ENCODE measurements at places on chromosomes 7 and 10. TPM values are rescaled to one million over a fixed set of nuclear protein-coding genes. Genes with fewer than 3 reads are reported as not detected.

- no peaks in the 10 kb centered on the region for H3K36me3 ChIP-seq
- DNase-seq = no peak
- H3K27me3 ChIP-seq = no peaks in the 10 kb centered on the region
Observed at GRCh38 chr10:18793951-18794350, 134.7 kb downstream of the ARL5B start.

DNA sequence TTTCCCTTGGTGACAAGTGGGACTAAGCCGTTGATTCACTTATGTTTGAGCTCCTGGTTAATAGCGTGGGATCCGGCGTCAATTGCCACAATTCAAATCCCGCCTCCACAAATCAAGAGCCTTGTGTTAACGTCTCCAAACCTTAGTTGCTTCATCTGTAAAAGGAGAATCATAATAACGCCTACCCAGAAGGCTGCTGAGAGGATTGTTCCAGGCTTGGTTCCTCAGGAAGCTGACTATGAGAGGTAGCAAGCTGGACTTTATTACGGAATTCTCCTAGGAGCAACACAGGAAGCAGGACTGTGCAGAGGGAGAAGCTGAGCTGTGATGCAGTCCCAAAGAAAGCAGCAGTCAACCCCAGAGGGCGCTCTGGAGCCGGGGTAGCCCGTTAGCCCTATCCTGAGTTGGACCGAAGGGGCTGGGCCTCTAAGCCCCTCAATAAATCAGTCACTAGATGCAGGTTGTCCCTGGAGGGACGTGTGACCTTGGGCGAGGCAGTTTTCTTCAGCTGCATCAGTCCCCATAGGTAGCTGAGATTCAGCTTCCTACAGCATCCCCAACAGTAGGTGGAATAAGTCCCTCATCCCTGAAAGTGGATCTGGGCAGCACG is 6.9 kb upstream of the BAG3 start:
- no peaks in the 10 kb centered on the region for H3K36me3 ChIP-seq
- H3K27me3 ChIP-seq = no peaks in the 10 kb centered on the region
- DNase-seq = no peak
- H3K4me1 ChIP-seq = no peaks in the 10 kb centered on the region

DNA sequence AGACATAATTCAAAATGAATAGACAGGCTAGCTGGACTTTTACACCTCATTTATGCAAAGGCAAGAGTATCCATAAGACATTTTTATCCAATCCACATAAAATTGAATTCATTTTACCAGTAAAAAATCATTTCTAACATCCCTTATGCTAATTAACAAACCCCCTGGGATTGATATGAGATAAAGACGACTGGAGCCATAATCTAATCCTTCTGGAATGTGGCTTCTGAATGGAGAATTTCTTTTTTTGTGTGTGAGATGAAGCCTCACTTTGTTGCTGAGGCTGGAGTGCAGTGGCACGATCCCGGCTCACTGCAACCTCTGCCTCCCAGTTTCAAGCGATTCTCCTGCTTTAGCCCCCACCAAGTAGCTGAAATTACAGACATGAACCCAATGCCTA is 90.4 kb downstream of the AKR1D1 start:
- no peaks in the 10 kb centered on the region for H3K4me1 ChIP-seq
- no peak for DNase-seq
- H3K36me3 ChIP-seq = no peaks in the 10 kb centered on the region
- no peak overlapping the region for H3K27ac ChIP-seq

EN2 gene
- total RNA-seq = not detected

- H3K27me3 ChIP-seq = no peaks in the 10 kb centered on the region
- no peak overlapping the region for H3K27ac ChIP-seq
- H3K36me3 ChIP-seq = no peaks in the 10 kb centered on the region
- no peak overlapping the region for H3K4me3 ChIP-seq
- DNase-seq = no peak
Observed at GRCh38 chr7:51545131-51545530, 228.5 kb upstream of the COBL start.

Data from esophagus muscularis mucosa (tissue), 4 donors.